ENCODE measurements at places on chromosomes 7 and 10.

- DNase-seq, result no peak
Measured at GRCh38 chr10:130545122-130545521, 408.9 kb downstream of the GLRX3 start.

- DNase-seq, result no peak
Measured at GRCh38 chr10:34001087-34001580, 666.7 kb upstream of the NRP1 start.

GRCh38 chr7:150400008-150400787 lies 21.1 kb downstream of the ZNF775 start:
- DNase-seq, result no peak

- no peak for DNase-seq
Measured at GRCh38 chr7:25307624-25308023, 79.3 kb upstream of the NPVF start.

DNA sequence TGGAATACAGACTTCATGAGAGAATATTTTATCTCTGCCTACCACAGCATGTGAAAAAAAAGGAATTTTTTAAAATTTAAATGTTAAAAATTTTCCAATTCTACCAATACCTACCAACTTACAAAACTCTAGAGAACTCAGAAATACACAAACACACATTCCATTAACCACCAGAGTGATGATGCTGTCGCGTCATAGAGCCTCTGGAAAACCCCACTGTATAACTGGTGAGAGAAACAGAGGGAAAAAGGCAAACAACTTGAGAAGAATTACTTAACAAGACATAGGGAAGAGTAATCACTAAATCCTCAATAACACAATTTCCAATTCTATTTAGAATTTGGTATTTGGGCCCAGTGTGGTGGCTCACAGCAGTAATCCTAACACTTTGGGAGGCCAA lies 6.2 kb upstream of the SPOCK2 start:
- no peak for DNase-seq

DNA sequence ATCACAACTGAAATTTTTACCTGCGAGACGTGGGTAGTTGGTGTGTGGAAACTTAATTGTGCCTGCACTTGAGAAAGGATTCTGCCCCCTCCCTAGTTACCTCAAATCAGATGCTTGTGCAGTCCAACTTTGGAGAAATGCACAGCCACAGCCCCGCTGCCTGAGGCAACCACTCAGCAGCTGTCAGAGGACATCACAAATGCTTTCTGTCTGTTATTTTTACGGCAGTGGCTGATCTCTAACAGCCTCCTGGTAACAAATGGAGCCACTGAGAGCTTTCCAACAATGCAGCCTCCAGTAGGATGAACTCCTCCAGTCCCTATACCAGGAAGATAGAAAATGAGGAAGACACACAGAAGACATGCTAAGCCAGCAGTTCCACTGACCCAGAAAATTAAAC lies 712.2 kb upstream of the GHITM start:
- DNase-seq, result no peak

DNA sequence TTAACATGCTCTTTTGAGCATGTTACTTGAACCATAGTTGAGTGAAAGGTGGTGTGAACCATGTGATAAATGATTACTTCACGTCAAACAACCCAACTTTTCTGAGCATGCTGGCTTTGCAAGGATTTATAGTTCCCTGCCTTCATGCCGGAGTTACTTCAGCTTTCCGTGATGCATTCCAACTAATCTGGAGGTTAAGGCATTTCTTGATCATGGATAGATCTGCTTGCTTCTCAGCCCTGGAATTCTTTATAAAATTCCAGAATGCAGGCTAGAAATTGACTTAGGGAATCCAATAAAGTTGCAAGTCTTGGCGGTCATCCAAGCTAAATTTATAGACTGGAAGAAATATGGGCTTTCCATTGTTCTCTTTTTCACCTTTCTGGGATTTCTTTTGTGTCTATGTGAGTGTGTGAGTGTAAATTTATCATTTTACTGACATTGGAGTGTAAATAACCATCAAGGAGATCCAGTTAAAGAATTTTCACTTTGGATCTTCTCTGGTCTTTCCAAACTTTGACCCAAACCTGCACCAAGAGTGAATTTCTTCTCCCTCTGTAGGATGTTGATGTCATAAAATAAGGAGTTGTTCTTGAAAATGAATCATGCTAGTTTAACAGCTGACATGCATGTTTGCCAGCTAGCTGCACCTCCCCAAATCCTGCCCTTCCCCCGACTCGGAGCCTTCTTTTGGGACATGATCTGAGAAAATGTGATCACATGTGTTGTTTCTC lies 289.0 kb downstream of the TWIST1 start:
- DNase-seq, result no peak

GRCh38 chr10:124666494-124666893 lies 77.7 kb downstream of the FAM53B start:
- no peak for DNase-seq

DNA sequence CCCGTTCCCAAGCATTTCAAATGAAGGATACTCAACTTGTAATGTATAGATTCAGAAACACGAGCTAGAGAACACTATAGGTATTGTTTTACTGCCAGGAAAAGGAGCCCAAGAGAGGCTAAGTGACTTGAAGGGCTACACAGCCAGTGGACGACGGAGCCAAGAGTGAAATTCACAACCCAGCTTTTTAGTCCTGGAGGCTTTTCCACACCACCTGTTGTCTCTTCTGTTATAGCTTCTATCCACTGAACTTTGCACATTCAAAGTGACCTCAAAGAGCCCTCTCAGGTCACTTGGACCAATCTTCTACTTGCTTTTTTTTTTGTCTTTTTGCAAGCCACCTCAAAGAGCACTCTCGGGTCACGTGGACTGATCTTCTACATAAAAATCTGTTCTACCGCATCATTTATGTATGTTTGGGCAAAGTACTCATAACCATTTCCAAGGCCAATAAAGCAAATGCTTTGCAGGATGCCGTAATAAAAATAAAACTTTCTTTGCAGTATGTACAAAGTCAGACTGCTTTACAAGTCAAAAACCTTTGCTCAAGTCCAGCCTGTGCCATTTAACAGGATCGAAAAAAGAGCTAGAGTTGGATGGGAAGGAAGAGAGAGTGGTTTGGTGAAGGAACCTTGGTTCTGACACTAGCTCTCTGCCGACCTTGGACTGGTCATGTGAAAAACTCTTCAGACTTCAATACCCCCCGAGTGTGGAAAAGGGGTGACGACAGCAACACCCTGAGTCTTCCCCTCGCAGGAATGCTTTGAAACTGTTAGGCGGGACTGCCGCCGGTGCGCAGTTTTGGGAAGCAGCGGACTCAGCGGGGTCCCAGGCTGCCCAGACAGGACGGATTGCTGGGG lies 821 bp downstream of the SLC35B4 start:
- DNase-seq, result peak; percentile 32

GRCh38 chr7:113731571-113731970 lies 187.2 kb downstream of the PPP1R3A start:
- DNase-seq, result no peak

GRCh38 chr7:408751-409311 lies 110.8 kb downstream of the PDGFA start:
- no peak for DNase-seq

GRCh38 chr10:77144656-77145055 lies 493.0 kb downstream of the KCNMA1 start:
- no peak for DNase-seq

DNA sequence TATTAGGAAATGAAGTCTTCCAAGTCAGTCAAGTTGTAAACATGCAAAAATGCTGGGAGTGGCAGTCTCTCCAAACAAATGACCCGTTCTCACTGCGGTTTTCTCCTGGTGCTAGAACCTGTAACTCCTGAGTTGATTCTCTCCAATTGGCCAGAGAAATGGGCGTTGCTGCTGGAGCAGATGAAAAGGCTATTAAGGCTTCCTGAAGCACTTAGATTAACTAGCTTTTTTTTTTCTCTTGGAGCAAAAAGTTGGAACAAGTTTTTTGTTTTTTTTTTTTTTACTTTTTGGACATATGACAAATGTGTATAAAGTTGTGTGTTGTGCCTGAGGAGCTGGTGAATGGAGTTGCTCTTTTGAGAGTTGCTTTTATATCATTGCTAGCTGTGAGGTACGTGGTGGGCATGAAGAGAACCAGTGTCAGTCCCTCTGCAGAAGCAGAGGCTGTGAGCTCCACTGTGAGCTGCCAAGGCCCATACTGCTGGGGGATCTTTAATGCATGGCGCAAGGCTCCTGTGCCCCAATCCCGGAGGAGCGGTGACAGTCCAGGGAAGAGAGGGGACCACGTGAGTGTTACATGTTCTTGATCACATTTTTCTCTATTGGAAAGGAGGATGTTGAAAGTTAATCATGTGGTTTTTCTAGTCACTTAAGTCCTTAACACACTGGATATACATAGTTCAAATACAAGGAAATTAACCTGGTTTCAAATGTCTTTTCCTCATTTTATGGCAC lies 393.6 kb upstream of the GALNT17 start:
- no peak for DNase-seq

- DNase-seq, result no peak
Measured at GRCh38 chr7:85924062-85924461, 719.6 kb upstream of the GRM3 start.

DNA sequence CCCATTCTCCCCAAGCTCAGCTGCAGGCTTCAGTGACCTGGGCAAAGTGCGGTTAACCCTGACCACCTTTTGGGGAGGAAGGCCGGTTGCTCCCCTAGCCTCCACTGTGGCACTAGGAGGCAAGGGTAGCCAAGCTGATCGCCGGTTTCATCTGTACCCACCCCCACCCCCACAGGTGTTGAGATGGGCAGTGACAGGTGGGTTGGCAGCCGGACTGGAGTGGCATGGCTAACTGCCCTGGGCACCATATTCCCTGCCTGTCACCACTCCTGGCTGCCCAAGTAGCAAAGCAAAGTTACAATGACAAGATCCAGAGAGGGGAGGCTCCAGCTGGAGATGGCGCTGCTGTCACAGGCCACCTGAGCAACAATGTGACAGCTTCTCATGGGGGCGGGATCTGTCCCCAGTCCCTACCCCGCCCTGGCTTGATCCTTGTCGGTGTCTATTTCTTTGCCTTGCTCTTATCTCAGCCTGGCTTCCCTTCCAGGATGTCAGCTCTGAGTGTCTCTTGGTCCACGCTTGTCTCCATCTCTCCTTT lies 27.0 kb upstream of the BMS1 start:
- DNase-seq, result no peak

DNA sequence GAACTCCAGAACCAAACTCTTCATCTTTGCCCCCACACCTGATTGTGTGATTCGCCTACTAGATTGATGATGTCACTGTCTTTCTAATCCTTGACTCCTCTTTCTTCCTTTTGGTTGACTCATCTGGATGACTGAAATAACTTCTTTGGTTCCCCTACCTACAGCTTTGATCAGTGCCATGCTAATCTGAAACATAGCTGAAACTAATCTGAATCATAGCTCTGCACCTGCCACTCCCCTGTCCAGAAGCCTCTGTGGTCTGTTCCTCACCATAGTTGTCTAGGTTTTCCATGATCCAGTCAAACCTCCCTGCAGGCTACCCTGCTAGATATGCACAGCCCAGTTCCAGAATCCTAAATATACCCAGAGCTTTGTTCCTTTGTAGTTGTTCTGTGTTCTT lies 51.9 kb downstream of the ZNF365 start:
- DNase-seq, result no peak

DNA sequence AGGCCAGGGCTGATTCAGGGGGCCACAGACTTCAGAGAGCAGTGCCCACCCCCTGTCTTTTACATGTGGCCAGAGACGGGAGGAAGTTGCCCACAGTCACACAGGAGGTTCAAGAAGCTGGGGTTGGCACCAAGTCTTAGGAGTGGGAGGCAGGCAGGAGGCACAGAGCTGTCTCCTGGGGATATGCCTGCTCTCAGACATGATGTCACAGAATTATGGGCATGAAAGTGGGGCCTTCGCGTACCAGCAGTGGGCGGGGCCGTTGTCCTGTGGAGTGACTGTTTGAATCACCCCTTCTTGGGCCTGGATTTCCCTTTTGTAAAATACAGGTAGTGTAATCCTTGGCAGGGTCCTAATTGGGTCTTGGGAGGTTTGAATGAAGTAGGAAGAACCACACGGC lies 81.2 kb upstream of the PPIF start:
- no peak for DNase-seq

DNA sequence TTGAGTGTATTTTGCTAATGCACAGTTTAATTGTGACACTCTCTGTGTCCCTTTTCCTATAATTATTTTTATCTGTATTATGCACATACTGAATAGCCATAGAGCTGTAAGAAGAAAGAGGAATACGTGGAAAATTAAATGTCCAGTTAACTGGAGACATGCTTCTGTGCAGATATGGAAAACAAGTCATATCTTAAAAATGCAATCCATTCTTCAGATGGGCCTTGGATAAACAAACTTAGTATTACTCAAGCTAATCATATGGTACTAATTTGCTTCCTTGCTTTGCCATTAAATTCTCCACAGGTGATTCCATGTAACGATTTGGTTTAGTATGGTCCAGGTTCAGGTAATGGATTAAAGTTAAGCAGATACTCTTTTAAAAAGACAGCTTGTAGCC lies 201.2 kb upstream of the CELF2 start:
- no peak for DNase-seq

- DNase-seq, result no peak
Measured at GRCh38 chr10:48525113-48525512, 79.8 kb downstream of the ARHGAP22 start.

DNA sequence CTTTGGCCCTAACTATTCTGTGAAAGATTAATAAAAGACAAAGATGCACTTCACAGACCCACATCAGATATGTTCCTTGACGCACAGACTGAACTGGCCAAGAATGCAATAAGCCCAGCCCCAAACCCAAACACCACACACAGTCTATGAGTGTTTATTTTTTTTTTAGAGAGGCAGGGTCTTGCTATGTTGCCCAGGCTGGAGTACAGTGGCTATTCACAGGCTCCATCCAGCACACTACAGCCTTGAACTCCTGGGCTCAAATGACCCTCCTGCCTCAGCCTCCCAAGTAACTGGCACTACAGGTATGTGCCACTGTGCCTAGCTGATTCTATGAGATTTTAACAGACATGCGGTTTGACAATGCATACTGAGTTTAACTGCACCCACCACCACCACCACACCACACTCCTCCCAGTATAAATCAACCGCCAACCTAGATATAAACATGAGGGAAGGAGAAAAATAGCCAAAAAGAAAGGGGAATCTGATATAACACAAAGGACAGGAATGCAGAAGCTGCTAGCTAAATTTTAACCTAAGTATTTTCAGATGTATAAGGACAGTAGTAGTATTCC lies 35.1 kb upstream of the SLC26A3 start:
- DNase-seq, result no peak

DNA sequence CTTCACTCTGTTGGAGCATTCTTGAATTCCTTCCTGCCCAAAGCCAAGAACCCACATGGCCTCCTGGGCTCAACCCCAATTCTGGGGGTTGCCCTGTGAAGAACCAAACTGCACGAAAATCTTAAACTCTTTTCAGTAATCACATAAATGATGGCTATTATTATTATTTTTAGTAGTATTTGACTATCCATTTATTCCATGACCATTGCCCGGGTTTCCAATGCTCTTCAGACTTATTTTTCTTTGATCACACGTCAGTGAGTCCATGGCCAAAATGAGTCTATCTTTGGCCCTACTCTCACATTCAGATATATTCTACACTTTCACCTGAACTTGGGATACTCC lies 185.9 kb downstream of the AVL9 start:
- DNase-seq, result no peak

GRCh38 chr10:13709931-13710650 lies 123.3 kb downstream of the PRPF18 start:
- DNase-seq, result no peak

GRCh38 chr7:6447581-6448199 lies at the start of gene DAGLB:
DAGLB (minus strand) TSS chr7:6447954; CDS start chr7:6447842, 112 bp downstream.
- DNase-seq, result peak; percentile 59

GRCh38 chr10:114631666-114632417 lies 26.2 kb downstream of the ABLIM1 start:
- DNase-seq, result no peak

- no peak for DNase-seq
Measured at GRCh38 chr7:7351832-7352231, 169.5 kb downstream of the C1GALT1 start.

Measured in DMS79 (cell line).